ENCODE measurements at places on chromosomes 6 and 20. TPM values are rescaled to one million over a fixed set of nuclear protein-coding genes. Genes with fewer than 3 reads are reported as not detected.

GRCh38 chr20:36270744-36271638 is 34.7 kb downstream of the AAR2 start:
- no peaks in the 10 kb centered on the region for H3K36me3 ChIP-seq
- H3K4me1 ChIP-seq: no peaks in the 10 kb centered on the region
- no peak overlapping the region for H3K4me3 ChIP-seq
- no peaks in the 10 kb centered on the region for H3K27me3 ChIP-seq

- no peaks in the 10 kb centered on the region for H3K27me3 ChIP-seq
- no peak for DNase-seq
- H3K36me3 ChIP-seq: no peaks in the 10 kb centered on the region
- no peaks in the 10 kb centered on the region for H3K4me1 ChIP-seq
Measured at GRCh38 chr20:54456961-54457360, 18.4 kb upstream of the DOK5 start.

DNA sequence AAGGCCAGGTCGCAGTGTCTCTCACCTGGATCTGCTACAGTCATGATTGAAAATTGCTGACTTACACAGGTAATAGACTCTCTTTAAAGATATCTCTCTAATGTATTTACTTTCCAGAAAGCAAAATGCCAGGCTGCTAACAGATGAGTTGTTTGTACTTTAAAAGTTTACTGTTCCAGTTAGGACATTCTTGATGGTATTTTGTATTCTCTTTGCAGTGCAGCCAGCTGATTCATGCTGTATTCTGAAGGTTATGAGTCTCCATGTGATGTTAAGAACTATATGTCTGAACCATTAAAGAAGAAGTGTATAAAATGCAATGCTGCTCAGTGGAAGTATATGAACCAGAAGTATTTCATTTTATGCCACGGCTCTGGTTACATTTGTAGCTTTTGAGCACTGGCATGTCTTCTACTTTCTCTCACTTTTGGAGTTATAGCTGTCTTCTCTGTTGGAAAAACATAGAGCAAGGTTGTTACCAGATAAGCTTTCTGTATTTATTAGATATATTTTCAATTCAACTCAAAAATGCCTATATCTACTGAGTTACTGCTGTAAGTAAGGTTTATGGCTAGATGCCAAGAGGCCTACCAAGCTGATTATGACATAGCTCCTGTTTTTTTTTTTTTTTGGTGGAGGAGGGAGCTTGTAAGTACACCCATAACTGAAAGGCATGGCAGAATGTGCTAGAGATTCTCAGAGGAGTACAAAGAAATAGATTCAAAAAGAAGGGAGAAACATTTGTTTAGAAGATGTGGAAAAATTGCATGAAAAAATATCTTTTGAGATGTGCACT is 130.5 kb upstream of the MAN1A1 start:
- no peaks in the 10 kb centered on the region for H3K4me1 ChIP-seq
- no peak overlapping the region for H3K27ac ChIP-seq
- H3K4me3 ChIP-seq: no peak overlapping the region
- H3K36me3 ChIP-seq: no peaks in the 10 kb centered on the region
- no peaks in the 10 kb centered on the region for H3K27me3 ChIP-seq

The SS18L1 gene
- 0.75 TPM for polyA plus RNA-seq

The SSTR4 gene
- polyA plus RNA-seq: not detected

The KHDC1 gene
- not detected for polyA plus RNA-seq

The GJA10 gene
- polyA plus RNA-seq: not detected
